NCI-H1417 treated with DMSO at 0.1 percent for 48 hours (cell line): ENCODE measurements at places on chromosomes 5 and 9.

DNA sequence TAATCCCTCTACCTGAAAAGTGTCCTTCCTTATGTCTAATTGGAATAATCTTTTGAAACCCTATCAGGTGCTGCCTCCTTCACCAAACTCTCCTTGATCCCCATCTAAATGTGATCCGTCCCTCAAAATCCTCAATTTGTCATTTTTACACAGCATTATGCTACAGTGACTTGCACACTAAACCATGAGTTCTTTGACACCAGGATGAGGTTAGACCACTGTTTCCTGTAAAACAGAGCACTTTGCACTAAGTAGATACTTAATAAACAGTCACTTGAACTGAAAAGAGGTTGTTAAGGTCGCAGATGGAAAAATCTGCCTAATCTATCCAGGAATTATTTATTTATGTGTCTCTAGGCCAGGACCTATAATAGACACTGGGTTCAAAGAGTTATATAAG, 44.2 kb upstream of the TLX3 start:
- no peak for DNase-seq

- DNase-seq: no peak
Measured at GRCh38 chr5:151499501-151500035, 52.2 kb downstream of the SLC36A1 start.

- DNase-seq: no peak
Measured at GRCh38 chr5:80607832-80608231, 37.8 kb upstream of the ANKRD34B start.

DNA sequence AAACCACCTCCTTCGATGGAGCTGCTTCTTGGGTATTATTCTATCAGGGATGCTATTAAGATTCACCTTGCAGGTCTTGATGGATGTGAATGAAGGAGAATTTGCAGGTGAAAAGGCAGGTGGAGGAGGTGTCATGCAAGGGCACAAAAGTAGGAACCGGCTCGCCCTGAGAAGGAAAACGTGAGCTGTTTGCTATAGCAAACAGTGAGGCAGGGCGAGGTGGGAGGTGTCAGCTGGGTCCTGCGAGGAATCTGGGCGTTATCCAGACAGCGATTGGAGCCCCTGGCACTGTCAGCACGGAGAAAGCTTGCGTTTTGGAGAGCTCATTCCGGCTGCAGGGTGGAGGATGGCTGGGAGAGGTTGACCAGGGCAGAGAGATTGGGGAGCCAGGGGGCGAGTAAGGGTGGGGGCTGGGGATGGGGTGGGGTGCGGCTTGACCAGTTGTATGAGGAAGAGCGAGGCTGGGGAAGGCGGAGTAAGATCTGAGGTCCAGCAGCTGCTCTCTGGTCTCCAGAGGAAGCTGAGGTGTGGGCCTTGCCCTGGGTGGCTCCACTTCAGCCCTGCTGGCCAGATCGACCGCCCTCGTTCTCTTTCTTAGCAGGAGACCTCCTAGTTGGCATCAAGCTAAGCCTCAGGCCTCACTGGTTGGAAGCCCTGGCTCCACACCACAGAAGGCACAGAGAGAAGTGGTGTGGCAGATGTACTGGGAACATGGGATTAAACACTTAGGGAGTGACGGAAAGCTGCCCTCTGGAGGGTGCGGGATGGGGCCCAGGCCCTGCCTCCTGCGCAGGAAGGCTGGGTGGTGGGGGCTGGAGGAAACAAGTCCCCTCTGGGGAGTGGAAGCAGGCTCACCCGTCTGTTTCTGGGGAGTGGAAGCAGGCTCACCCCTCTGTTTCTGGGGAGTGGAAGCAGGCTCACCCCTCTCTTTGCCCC, 54.7 kb upstream of the NEURL1B start:
- DNase-seq: no peak

- no peak for DNase-seq
Measured at GRCh38 chr5:141637123-141637766, 448 bp downstream of the RELL2 start.

DNA sequence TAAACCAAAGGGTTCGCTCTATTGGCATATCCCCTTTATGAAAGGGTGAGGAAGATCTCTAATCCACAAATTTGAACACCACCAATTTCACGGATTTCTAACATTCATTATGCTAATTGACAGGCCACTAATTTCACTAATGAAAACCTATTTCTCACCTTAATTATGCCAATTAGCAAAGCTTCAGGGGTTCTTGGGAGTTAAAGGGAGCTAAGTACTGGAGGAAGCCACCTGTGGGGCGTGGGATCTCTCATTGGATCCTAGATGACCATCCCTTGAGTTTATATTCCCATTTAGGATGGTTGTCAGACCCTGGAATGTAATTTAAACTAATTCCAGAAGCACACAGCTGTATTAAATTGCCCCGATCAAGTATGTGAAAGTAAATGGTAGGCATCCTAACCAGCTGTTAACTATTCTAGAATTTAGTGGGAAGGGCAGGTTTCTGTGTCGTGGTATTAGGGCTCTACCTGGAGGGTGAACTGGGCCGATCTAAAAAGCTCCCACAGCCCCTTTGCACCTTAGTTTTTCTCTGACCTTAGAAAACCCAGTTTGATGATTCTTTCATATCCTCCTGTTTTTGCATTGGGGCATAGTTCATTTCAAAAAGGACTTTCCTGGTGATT, 77.1 kb downstream of the C9orf152 start:
- DNase-seq: no peak

GRCh38 chr9:117714282-117714681, 10.1 kb downstream of the TLR4 start:
- DNase-seq: no peak

- no peak for DNase-seq
Measured at GRCh38 chr9:80504601-80505230, 933.0 kb downstream of the TLE4 start.

- no peak for DNase-seq
Measured at GRCh38 chr5:91359962-91360609, 23.0 kb downstream of the ARRDC3 start.

DNA sequence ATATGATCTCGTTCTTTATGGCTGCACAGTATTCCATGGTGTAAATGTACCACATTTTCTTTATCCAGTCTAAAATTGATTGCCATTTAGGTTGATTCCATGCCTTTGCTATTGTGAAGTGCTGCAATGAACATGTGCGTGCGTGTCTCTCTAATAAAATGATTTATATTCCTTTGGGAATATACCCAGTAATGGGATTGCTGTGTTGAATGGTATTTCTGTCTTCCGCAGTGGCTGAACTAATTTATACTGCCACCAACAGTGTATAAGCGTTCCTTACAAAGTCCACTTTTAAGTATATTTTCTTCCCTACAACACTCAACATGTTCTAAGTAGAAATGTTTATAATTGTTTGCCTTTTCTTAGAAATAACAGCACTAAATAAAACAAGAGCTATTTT, 521.9 kb downstream of the DTWD2 start:
- no peak for DNase-seq

DNA sequence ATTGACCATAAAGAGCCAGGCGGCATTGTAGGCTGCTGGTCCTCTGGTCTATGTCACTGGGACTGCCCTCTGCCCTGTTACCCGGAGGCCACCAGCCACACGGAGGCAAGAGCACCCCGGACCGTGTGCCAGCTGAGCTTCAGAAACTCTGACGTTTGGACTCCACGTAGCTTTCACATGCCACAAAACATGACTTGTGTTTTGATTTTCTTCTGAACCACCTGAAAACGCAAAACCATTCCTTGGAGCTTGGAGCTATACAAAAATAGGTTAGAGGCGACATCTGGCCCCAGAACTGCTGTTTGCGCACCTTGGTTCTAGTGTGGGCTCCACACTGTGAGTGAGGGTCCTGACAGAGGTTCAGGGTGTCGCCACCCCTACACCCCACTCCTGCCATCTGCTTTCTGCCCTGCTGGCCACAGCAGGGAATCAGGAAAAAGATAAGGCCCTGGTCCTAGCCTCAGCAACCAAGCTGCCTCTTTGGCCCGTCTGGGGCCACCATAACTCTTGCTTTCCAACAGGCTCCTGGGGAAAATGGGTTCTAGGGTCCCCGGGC, 151.3 kb upstream of the IRX2 start:
- no peak for DNase-seq

DNA sequence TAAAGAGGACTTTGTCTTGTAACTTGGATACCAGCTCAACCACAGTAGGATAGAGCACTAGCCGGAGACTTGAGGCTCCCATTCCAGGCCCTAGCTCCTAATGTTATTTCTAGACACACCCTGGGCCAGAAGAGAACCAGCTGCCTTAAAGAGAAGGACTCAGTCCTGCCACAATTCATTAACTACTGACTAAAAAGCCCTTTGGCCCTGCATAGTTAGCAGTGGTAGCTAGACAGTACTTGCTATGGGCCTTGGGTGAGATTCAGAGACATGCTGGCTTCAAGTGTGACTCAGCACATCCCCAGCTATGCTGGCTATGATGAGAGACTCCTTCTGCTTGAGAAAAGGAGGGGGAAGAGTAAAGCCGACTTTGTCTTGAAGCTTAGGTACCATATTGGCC, 47.3 kb downstream of the TMEM167A start:
- DNase-seq: no peak

GRCh38 chr9:99266255-99267023, 44.4 kb downstream of the SEC61B start:
- no peak for DNase-seq

- no peak for DNase-seq
Measured at GRCh38 chr5:67824852-67825251, 390.7 kb upstream of the PIK3R1 start.

GRCh38 chr5:140111011-140111858, 2.7 kb upstream of the PURA start:
- DNase-seq: no peak

DNA sequence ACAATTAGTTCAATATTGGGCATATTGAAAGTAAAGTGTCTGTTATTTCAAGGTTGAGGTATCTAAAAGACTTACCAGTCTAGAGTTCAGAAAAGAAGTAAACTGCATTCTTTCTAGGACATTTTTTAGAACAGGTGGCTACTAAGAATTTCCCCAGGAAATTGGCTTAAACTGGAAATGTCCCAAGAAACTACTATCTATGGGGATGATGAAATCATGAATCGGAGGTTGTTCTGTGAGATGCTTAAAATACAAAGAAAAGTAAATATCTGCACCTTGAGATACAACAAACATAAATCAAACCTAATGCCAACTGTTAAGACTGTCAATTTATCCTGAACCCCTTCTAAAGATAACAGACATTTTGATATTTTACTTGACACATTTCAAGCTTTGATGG, 226.5 kb upstream of the NREP start:
- no peak for DNase-seq

DNA sequence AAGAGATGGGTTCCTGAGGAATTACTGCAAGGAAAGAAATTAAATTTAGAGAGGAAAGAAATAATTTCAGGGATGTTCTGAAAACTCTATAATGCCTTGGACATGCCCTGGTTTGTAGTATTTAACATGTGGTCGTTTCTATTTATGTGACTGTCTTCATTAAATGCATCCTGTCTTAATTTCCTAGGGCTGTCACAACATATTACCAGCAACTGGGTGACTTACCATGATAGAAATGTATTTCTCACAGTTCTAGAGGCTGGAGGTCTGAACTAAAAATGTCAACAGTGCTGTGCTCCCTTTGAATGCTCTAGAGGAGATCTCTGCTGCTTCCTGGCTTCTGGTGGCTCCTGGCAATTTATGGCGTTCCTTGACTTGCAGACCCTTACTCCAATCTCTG, 287.7 kb downstream of the FBXL7 start:
- DNase-seq: no peak

DNA sequence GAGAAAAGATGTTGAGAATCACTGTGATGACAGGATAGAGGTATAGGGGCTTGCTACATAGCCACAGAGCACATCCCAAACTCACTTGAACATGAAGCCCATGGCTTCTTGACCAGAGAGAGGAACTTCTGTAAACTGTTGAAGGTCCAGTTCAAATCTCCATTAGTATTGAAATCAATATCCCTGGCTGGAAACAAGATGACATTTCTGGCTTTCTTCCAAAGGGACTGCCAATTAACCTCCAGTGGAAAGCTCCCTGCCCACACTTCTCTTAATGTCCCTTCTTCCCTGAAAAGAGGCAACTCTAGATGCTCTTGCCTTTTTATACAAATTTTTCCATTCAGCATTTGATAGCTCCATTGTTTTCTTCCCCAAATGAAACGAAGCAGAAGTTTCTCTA, 612.1 kb downstream of the EBF1 start:
- no peak for DNase-seq

- no peak for DNase-seq
Measured at GRCh38 chr5:54717870-54718269, 200.3 kb downstream of the SNX18 start.

GRCh38 chr5:36606428-36607113, at the start of gene SLC1A3:
Gene SLC1A3, plus strand, starts transcription at chr5:36606606. Its CDS starts 1,818 bp downstream, at chr5:36608424.
- no peak for DNase-seq

GRCh38 chr9:131713016-131713415, 26.9 kb downstream of the RAPGEF1 start:
- no peak for DNase-seq

- no peak for DNase-seq
Measured at GRCh38 chr9:109568568-109569210, 70.6 kb upstream of the PTPN3 start.

DNA sequence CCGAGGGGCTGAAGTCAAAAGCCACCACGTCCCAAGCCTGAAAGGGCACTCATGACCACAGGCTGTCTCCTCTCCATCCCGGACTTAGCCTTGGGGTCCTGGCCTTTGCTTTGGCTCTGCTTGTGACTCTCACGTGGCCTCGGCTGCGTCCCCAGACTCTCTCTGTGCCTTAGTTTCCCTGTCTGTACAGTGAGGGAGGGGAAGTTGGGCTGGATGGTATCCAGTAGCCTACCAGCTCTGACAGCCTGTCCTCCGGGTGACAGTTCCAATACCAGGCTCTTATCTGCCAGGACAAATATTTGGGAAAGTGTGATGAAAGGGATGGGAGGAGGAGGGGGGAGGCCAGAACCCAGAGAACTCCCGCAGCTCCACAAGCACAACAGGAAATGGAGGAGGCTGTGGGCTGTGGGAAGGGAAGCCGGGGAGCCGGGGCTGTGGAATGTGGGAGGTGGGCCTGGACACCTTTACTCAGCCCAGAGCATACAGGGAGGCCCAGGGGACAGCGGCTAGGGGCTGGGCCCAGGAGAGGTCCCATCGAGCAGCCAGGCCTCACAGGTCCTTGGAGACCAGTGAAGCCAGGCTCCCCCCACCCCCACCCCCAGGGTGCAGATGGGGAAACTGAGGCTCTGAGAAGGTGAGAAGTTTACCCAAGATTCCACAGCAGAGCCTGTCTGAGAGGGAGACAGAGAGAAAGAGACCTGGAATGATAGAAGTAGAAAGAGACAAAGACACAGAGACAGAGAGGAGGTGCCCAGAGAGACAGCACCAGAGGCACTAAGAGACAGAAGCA, 18.3 kb downstream of the PDGFRB start:
- DNase-seq: no peak

DNA sequence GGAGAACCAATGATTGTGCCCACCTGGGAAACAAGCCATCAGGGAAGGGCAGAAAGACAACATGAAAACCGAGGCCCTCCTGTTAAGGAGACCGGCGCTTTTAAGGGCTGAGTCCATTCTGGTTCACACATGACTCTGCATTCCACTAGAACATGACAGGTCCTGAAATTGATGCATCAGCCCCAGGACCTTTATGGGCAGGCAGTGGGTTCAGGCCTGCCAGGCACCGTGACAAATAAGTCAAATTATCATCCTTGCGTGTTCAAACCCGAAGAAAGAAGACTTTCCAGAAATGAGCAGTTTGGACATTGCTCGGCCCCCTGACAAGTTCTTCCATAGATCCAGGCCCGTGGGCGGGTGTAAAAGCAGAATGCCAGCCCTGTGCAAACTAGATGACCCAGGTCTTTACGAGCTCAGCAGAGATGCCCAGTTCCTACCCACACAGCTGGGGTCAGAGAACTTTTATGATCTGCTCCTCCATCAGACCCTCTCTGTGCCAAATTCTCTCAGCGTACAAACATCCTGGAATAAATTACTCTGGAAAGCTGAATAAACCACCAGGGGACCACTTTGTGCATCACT, 295.5 kb upstream of the WWC1 start:
- no peak for DNase-seq

- DNase-seq: no peak
Measured at GRCh38 chr9:91416096-91416712, 7.4 kb downstream of the NFIL3 start.
